Activated CD4-positive, CD25-positive, alpha-beta regulatory T cell treated with anti-CD3 and anti-CD28 coated beads, Interleukin-2, amount 50 U/mL, for 16 hours (primary cell): ENCODE measurements at places on chromosomes 11 and 22.
A peak's percentile ranks its signal among the peaks of the same experiment; 100 is the strongest.

- DNase-seq, result no peak
These were observed 54.1 kb downstream of the MYH9 start for GRCh38 chr22:36333644-36334043.

DNA sequence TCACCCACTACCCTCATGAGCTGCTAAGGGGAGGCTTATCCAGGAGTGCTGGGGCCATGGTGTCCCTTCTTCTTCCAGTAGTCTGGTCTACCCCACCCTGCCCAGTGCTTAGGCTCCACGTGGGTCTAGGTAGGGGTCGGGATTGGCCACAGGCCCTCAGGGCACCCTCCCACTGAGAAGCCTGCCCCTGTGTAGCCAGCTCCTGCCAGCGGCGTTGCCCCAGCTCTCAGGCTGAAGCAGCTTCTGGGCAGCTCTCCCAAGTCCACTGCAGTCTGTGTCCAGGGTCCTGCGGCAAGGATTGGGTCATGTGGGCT lies 24.0 kb upstream of the RIC3 start:
- DNase-seq, result no peak

DNA sequence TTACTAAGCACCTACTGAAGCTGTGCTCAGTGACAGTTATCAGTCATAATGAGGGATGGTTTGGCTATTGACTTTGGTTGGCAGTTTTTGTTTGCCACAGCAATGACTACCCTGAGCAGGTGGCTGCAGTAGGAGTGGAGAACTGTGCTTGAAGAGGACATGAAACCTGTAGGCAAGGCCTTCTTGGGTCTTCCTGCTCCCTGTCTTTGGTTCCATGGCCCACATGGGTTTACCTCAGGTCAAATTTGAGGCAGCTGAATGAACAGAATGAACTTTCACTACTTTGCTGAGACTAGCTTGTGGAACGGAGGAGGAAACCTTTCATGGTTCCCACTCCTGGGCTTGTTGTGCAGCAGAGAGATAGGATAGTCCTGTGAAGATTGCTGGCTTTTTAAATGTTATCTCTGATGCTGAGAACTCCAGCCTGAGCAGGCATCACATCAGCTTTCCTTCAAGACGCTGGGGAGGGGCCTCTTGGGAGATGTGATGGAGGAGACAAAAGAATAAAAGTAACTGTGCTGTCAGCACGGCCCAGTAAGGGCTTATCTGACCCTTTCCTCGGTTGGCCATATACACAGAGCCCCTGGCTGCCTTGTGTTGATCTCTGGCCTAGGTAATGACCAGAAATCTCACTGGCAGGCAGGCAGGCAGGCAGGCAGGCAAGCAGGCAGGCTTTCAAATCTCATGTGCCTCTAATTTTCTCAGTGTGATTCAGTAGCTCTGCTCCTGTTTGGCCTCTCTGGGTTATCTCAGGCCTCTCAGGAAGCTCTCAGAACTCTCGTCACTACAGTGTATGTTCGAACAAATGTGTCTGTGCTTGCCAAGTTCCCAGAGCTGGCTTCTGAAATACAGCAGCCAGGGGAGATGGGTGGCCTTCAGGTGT lies 12.0 kb downstream of the STIM1 start:
- no peak for DNase-seq

DNA sequence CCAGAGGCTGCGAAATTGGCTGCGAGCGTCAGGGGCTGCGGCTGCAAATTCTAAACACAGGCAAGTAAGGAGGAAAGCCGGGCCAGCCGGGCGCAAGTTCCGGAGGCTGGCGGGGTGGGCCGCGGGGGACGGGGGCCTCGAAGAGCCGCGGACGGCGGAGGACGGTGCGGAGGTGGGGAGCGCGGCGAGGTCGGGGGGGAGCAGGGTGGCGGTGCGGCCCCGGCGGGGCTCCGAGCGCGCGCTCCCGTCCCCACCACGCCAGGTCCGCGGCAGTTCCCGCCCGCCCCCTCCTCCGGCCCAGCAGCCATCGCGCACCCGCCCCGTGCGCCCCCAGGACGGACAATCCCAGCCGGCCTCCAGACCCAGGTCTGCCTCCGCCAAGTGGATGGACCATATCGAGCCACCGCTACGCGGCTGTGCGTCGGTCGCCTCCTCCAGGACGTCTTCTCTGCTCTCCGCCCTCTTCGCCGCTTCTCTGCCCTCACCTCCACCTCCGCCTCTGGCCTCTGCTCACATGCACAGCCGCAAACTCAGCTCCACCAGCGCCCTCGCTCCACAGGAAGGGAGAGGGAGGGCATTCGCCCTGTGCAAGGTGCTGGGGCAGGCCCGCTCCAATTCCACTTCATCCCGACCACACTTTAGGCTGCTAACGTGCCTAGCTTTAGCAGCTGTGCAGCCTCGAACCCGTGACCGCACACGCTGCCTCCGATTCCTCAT lies 7.2 kb downstream of the ELFN2 start:
- no peak for DNase-seq

DNA sequence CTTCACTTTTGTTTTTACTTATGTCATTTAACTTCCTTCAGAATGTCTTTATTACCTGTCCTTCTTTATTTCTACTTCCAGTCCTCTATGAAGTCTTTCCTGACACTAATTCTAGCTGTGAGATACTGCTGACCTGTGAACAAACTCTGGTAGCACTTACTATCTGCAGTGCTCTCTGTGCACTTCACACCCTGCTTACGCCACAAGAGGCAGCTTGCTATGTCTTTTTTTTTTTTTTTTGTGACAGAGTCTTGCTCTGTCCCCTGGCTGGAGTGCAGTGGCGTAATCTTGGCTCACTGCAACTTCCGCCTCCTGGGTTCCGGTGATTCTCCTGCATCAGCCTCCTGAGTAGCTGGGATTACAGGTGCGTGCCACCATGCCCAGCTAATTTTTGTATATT lies 10.7 kb downstream of the STIM1 start:
- no peak for DNase-seq

- no peak for DNase-seq
These were observed 910 bp downstream of the CLTCL1 start for GRCh38 chr22:19290400-19291217.

DNA sequence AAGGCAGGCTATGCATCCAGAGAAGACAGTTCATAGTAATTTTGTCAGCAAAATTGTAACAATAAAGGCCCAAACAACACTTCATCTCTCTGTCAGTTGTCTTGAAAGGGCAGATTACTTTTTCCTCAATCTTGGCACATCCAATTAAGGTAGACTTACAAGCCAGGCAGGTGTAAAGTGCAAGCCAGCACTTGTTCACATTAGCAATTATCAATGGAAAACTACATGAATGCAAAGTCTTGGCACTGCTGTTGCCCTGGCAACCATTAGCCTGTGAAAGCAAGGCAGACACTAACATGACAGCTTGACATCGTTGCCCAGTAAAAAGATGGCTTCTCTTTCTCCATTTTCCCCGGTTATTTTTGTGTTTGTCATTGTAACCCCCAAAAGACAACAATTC lies 677.2 kb upstream of the TENM4 start:
- DNase-seq, result no peak

DNA sequence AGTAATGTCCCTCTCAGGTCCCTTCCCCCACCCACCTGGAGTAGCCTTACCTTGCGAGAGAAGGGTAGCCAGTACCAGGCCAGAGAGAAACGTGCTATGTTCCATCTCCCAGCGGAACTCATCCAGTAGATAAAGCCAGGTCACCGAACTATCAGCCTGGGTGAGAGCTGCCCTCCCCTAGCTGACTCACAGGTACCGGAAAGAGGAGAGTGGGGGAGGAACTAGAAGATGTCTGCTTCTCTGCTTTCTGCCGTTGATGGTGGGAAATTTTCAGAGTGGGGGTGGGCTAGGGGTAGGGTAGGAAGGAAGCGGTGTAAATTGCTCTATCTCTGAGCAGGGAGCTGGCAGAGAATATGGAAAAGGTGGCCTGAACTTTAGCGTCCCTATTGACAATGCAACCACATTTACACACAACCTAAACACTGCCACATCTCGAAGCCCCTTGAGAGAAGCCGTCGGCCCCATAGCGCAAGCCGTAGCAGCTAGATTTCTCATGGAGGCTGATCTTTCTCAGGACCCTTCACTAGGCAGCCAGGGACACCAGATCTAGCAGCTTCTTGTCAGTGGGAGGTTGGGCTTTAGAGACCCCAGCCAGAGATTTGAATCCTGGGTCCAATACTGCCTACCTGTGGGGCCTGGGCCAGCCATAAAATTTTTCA lies at the start of gene CD3D:
CD3D (minus strand) TSS at position 203 of the 659 bp plus-strand sequence; CDS start at position 105, 98 bp downstream.
- DNase-seq, result peak; percentile 49

DNA sequence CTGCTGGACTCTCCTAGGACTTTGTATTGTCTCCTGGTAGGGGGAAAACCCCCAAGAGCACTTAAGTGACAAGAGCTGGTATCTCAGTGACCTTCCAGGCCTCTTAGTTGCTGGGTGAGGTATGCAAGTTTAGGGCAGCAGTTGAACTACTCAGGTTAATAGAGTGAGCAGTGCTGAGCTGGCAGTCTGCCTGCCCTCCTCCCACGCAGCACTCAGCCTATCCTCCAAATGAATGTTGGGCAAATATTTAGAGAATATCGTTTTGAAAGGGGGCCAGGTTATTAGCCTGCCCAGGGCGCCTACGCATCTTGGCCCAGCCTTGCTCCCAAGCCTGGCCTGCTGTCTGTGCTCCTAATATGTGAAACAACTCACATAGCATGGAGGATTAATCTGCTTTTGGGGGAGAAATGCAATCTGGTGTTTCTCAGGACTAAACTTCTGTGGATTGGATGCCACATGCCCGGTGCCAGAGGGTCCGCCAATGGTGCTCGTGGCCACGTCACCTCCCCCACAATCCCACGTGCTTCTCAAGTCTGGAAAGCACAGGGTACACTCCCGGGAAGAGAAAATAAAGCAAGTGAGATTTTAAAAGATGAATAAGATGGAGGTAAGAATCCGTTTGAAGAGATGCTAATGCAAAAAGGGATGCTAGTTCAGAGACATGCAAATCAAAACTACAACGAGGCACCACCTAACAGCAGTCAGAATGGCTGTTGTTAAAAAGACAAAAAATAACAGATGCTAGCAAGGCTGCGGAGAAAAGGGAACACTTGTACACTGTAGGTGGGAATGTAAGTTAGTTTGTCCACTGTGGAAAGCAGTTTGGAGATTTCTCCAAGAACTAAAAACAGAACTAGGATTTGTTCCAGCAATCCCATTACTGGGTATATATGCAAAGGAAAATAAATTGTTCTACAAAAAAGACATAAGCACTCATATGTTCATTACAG lies 67.7 kb downstream of the SPON1 start:
- DNase-seq, result no peak

- DNase-seq, result no peak
These were observed 117.7 kb downstream of the KCNC1 start for GRCh38 chr11:17852246-17852645.

DNA sequence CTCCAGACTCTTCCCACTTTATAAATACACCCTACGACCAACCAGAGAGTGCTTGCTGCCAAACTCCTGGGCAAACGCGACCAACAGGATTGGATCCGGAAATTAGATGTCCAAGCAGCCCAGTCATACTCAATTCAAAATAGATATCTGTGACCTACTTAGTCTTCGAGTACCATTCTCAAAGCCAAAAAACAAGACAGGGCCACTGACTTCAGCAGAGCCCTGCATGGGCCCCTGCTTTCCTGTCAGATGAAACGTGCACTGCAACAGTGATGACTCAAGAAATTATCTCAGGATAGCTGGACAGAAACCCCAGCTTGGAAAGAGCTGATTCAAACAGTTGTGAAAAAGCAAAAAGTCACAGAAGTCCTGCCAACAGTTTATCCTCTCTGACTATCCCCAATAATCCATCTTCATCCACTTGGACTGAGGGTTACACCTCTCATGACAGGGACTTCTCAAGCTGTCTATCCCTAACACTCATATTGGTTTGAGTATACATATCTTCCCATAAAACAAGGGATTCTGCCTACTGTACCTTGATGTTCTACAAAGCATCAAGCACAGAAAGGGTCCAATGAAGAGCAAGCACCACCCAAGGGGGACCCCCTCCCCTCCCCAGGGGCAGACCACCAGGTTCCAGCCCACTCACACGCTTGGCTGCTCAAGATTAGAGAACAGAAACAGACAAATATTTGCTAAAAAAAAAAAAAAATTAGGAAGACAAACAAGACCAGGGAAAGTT lies 17.4 kb downstream of the SMCO4 start:
- no peak for DNase-seq

- DNase-seq, result no peak
These were observed 246.8 kb downstream of the GRM5 start for GRCh38 chr11:88818978-88819377.

GRCh38 chr11:14755140-14755539 lies 111.5 kb downstream of the PDE3B start:
- no peak for DNase-seq

GRCh38 chr11:122046846-122047245 lies 69.2 kb downstream of the BLID start:
- DNase-seq, result no peak

DNA sequence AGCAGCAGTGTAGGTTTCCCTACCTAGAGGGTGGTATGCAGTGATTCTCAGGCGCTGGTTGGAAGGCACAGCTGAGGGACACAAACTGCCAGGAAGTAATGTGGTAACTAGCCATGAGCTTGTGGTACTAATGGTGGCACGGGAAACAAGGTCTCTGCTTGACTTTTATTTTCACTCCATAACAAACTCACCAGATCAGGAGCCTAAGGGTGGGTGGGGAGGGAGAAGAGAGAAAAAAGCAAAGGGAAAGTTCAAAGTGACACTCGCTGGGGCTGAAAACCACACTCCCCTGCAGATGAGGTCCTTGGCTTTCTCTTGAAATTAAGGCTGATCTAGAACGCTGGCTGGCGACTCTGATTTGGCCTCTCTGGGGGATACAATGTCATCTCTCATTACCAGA lies 22.0 kb downstream of the TRAF6 start:
- no peak for DNase-seq

DNA sequence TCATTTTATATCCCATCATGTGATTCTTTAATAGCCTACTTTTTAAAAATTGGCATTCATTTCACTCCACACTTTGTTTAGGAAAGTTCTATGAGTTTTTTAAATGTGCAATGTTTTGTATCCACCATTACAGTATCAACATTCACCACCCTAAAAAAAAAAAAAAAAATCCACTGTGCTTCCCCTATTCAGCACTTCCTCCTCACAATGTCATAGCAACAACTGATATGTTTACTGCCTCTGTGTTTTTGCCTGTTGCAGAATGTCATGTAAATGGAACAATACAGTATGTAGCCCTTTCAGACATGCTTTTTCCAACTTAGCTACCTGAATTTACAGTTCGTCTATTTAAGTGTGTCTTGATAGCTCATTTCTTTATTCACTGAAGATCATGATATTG lies 754.2 kb downstream of the FAM181B start:
- no peak for DNase-seq

DNA sequence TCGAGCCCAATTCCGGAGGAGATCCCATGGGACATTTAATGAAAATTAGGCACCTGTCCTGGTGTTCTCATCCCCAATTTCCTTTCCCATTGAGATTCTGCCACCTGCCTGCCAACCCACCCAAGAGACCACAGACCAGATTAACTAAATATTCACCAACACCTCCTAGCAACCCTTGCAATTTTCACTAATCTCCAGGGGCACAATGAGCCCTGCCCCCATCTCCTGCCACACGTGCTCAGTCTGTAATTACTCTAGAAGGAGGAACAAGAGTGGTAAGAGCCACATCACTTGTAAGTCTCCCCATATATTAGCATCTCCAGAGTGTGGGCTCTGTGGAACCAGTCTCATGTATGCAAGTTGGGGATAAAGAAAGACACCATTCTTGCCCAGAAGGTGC lies 38.0 kb downstream of the IL18BP start:
- DNase-seq, result no peak
